ENCODE measurements at places on chromosomes 1 and 21.

DNA sequence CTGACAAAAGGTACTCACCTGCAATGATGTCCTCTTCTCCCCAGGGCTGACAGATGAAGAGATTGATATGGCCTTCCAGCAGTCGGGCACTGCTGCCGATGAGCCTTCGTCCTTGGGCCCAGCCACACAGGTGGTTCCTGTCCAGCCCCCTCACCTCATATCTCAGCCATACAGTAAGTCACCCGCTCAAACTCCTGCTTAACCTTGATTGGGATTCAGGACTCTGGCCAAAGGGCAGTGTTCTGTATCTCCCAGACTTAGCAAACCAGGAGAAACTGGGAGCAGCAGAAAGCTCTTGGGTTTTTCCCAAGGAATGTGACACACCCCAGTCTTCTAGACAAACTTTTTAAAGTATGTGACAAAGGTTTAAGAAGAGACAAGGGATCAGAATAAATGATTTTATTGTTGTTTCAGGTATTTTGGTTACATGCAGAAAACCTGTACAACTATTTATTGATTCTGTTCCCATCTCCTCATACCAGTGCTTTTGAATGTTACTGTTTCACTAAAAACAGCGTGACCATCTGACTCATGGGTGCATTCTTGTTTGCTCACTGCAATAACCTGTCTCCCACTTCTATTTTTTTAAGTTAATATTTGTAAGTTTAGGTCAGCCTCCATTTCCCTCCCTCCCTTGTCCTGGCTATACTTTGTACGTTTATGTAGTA, 124.6 kb downstream of the PEX14 start:
- DNase-seq: no peak

GRCh38 chr1:241992734-241993133, 6.2 kb downstream of the MAP1LC3C start:
- no peak for DNase-seq

GRCh38 chr1:161816201-161816600, 50.1 kb downstream of the ATF6 start:
- no peak for DNase-seq

- DNase-seq: no peak
Observed at GRCh38 chr21:39620856-39621255, 8.1 kb downstream of the B3GALT5 start.

DNA sequence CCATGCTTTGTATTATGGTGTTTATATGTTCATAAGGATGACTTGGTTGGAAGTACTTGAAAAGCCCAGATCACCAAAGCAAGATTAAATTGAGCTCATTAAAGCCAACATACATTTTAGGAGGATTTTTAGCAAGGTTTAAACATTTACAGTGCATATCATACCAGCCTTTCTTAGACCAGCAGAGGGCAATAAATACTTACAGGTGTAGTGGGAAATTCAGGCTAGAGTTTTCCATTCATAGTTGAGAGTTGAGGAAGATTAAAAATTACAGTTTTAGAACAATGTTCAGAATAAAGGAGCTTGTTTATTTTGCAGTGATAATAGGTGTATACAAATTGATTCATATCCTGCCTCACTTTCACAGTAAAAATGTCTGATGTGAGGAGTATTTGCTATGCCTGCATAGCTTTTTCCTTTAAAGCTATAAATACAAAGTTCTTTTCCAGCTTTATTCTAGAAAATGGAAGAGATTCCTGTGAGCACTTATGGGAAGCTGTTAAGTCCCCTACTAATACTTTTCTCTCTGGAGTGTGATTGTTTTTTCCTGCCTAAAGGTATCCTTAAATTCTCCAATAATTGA, 35.3 kb downstream of the DTL start:
- peak; percentile 25 for DNase-seq

GRCh38 chr1:109243860-109244552, 5.3 kb upstream of the CELSR2 start:
- DNase-seq: no peak

- DNase-seq: no peak
Observed at GRCh38 chr1:100538913-100539835, 1.2 kb downstream of the GPR88 start.

Measured in DMS153 (cell line).